ENCODE measurements at places on chromosomes 5 and 9.

- DNase-seq: no peak
These were observed 280.6 kb downstream of the NR2F1-AS1 start for GRCh38 chr5:93300309-93300923.

DNA sequence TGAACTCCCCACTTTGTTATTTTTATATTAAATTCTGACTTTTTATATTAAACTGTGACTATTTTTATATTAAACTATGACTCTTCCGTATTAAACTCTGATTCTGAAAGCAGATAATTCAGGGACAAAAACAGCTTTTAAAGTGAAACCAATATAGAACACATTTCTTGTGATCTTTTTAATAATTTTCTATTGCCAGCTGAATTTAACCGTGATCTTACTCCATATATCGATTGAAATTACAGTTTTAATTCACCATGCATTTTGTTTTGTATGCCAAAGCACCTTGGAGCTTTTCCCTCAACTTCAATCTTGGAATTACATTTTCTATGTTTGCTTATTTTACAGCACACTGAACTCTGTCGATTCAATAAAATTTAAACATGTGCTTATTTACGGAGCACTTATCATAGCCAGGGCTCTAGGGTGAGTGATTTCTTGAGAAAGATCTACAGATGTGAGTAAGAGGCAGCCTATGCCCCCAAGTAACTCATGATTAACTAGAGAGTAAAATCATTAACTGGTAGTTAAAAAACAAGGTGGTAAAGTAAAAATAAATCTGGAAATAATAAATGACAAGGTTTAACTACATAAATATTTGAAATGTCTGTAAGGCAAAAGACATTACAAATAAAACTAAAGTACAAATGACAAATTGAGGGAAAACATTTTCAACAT is 72.9 kb upstream of the ALDH1B1 start:
- no peak for DNase-seq

- DNase-seq: no peak
These were observed 510.2 kb downstream of the PRELID2 start for GRCh38 chr5:145324767-145325479.

DNA sequence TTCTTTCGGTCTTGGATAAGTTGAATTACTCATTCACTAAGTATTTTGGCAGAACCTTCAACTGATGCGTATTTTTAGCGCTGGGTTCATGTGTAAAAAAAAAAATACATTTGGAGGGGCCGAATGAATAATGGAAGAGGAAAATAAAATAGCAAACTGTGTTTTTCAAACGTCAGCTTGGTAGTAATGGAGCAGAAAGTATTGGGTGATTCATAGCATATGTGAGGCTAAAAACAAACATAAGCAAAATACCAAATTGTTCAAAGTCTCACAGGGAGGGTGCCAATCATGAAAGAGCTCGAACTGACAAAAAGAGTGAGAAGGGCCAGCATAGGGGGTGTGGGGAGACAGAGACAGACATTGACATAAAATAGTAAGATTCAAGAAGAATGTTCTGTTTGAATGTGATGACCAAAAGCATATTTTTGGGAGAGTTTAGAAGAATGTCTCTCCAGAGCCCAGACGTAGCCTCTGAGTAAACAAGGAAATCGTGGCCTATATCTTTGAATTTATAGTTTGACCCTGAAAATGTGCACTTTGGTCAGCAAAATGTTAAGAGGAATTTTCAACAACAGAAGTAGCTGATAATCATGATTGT is 174.9 kb upstream of the HMHB1 start:
- peak; percentile 30 for DNase-seq

DNA sequence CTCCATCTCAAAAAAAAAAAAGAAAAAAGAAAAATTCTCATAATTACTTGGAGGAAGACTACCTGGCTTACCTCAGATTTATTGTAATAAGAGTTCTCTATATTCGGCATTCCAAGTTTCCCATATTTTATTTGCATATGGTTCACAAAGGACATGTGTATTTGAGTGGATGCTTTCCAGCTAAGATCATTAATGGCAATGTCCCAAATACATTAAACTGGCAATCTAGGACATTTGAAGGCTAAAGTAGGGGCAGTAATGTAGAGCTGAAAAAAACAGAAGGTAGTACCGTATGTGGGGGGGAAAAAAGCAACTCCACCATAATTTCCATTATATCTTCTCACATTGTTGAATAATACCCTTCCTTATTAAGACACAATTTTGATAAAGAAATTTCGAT is 4.9 kb downstream of the TUT7 start:
- DNase-seq: no peak

- no peak for DNase-seq
These were observed 23.4 kb downstream of the HRH2 start for GRCh38 chr5:175681045-175681967.

DNA sequence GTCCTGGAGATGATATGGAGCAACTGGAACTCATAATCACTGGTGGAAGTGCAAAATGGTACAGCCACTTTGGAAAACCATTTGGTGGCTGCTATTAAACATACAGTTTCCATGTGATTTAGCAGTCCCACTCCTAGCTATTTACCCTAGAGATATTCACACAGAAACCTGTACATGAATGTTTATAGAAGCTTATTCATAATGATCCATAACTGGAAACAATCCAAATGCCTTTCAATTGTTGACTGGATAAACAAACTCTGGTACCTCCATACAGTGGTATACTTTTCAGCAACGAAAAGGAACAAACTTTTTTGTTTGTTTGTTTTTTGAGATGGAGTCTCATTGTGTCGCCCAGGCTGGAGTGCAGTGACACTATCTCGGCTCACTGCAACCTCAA is 47.7 kb upstream of the RASGRF2 start:
- no peak for DNase-seq

GRCh38 chr9:27157097-27157496 is 48.1 kb downstream of the TEK start:
- no peak for DNase-seq

DNA sequence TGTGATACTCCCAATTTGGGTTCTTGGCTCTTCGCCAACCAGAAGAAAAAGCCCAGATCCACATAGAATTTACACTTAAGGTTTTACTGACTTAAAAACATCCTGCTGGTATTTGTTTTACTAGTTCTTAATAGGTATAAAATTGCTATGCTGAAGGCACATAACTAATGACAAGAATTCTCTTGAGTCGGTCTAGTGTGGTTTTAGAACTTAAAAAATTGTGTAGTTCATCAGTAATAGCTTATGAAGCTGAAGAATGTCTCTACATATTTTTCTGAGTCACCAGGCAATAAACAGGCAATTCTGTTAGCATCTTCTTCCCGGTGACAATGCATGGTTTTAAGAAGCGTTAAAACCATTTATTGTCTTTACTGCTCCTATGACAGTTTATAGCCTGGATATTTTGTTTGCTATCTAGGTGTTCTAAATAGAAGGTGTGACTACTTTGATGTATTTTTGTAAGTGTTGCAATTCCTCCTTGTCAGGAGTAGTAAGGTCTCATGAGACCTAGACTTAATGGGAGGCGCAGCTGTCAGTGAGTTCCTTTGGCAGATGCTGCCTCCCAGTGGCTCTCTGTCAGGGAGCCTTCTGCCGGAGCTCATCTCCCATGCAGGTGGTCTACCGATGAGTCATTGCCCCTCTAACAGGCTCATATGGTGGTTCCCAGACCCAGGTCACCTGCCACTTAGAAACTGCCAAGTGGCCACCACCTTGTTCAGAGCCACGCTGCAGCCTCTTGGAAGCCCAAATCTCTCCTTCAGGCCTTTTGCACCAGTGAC is 173.8 kb downstream of the MAST4 start:
- no peak for DNase-seq

Measured in AG08395 (cell line).